PC-3 (cell line): ENCODE measurements at places on chromosomes 12 and 14. TPM values are rescaled to one million over a fixed set of nuclear protein-coding genes. Genes with fewer than 3 reads are reported as not detected.

DNA sequence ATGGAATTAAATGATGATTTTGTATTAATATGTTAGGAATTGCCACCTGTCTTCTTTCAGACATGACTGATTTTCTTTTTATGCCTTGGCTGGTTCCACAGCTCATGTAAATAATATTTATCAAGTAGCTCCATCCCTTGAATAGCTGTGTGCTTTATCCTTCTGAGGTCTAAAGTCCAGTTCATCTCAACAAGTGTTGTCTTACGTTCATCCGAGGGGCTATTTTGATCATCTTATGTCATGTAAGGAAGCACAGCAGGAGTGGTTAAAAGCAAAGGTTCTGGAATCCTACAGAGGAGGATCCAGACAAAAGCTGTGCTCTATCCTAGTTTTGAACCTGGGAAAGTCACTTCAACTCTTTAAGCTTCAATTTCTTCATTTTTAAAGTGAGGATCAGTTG lies 123.7 kb upstream of the ATP2B1 start:
- no peaks in the 10 kb centered on the region for H3K27me3 ChIP-seq
- no peaks in the 10 kb centered on the region for H3K4me1 ChIP-seq
- H3K27ac ChIP-seq, result no peak overlapping the region

DNA sequence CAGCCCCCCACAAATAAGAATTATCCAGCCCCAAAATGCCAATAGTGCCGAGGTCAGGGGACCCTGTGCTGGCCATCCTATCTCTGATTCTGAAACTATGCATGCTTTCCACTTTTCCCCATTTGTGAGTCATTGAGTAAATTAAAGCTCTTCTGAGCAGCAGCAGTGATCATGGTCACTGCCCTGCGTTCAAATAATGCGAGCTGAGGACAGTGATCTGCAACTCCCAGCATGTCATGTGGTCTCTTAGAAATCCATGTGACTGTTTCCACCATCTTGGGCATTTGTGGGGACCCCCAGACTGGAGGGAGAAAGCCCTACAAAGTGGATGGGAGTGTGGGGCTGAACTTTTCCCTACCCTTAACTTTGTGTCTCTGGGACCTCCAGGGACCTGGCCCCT lies 53.8 kb downstream of the C14orf132 start:
- H3K27me3 ChIP-seq, result 0 out of 2 replicates have a peak, but pooled peaks cover 9% of the 10 kb centered on the region
- H3K36me3 ChIP-seq, result no peaks in the 10 kb centered on the region
- H3K4me1 ChIP-seq, result peaks cover 32% of the 10 kb centered on the region
- DNase-seq, result peak; percentile 51
- no peak overlapping the region for H3K27ac ChIP-seq

GRCh38 chr12:123391546-123392343 lies 7.8 kb downstream of the KMT5A start:
- H3K4me1 ChIP-seq, result peaks cover 18% of the 10 kb centered on the region
- no peak overlapping the region for H3K4me3 ChIP-seq
- peaks cover 40% of the 10 kb centered on the region for H3K36me3 ChIP-seq
- H3K27me3 ChIP-seq, result no peaks in the 10 kb centered on the region
- no peak overlapping the region for H3K27ac ChIP-seq

DNA sequence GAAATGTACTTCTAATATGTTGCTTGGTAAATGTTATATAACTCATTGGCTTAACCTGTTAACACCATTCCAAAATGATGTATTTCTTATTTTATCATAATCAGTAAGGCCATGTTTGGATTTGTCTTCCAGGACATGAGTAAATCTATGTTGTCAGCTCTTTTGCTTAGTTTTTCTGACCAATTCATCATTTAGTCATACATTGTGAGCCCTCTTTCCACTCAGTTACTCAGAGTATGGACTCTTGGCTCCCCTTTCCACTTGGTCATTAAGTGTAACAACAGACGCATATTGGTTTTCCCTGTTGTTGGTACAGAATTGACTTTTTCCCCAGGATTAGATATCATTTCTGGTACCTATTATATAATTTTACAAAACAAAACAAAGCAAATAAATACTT lies 9.0 kb upstream of the CLEC4D start:
- peaks cover 22% of the 10 kb centered on the region for H3K27me3 ChIP-seq
- no peak overlapping the region for H3K27ac ChIP-seq
- no peaks in the 10 kb centered on the region for H3K36me3 ChIP-seq
- no peak overlapping the region for H3K4me3 ChIP-seq
- no peak for DNase-seq

The MMP17 gene
- 30.2 and 31.8 TPM in 2 replicates for total RNA-seq

DNA sequence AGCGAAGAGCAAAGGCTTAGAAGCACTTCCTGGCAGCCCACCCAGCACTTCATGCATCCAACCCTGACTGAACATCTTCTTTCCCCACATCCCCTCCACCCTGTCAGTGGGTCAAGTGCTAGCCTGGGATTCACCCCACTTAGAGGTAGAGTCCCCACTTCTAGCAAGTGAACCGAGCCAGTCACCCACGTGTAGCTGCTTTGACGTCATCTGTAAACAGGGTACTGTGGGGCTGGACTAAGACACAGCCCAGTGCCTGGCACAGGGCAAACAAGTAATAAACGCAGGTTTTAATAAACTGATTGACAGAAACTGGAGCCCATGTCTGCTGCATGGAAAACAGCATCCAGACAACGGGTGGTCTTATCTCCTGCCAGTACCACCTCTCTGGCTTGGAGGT lies 61.7 kb downstream of the ITPK1 start:
- no peaks in the 10 kb centered on the region for H3K36me3 ChIP-seq
- peaks cover 32% of the 10 kb centered on the region for H3K4me1 ChIP-seq
- DNase-seq, result no peak
- no peak overlapping the region for H3K4me3 ChIP-seq
- no peaks in the 10 kb centered on the region for H3K27me3 ChIP-seq

- H3K4me3 ChIP-seq, result no peak overlapping the region
- H3K27me3 ChIP-seq, result no peaks in the 10 kb centered on the region
- H3K36me3 ChIP-seq, result no peaks in the 10 kb centered on the region
Measured at GRCh38 chr12:103301642-103302591, 193.9 kb downstream of the C12orf42 start.

GRCh38 chr14:39861229-39861600 lies 429.0 kb upstream of the FBXO33 start:
- H3K36me3 ChIP-seq, result no peaks in the 10 kb centered on the region
- H3K27ac ChIP-seq, result no peak overlapping the region
- H3K4me3 ChIP-seq, result no peak overlapping the region
- H3K4me1 ChIP-seq, result no peaks in the 10 kb centered on the region
- H3K27me3 ChIP-seq, result peaks cover 12% of the 10 kb centered on the region

DNA sequence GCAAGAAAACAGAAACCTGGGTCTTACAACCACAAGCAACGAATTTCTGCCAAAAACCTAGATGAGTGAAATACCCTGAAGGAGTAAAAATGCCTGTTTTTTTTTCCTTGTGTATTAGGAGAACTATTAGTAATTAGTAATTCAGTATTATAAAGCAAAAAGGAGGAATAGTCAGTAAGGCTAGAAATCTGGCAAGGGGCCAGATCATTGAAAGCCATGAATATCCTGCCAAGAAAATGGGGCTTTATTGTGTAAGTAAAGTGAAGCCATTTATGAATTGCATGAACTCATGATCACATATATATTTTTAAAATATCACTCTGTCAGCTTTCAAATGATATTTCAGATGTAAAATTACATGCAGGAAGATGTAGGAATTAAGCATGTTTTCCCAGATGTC lies 57.9 kb downstream of the TXNDC16 start:
- H3K27me3 ChIP-seq, result no peaks in the 10 kb centered on the region
- H3K27ac ChIP-seq, result no peak overlapping the region
- no peaks in the 10 kb centered on the region for H3K4me1 ChIP-seq
- no peak for DNase-seq
- no peaks in the 10 kb centered on the region; the same call in 1 of the 2 replicates for H3K36me3 ChIP-seq

- no peaks in the 10 kb centered on the region for H3K4me1 ChIP-seq
- no peak for DNase-seq
- H3K36me3 ChIP-seq, result no peaks in the 10 kb centered on the region
- 0 out of 2 replicates have a peak, but pooled peaks cover 5% of the 10 kb centered on the region for H3K27me3 ChIP-seq
- H3K4me3 ChIP-seq, result no peak overlapping the region
- H3K27ac ChIP-seq, result no peak overlapping the region
Measured at GRCh38 chr12:113136128-113136989, 798 bp upstream of the RASAL1 start.

The ENDOU gene
- not detected in 2 replicates for total RNA-seq

GRCh38 chr12:46100551-46101484 lies 110.4 kb upstream of the SCAF11 start:
- DNase-seq, result no peak
- H3K27ac ChIP-seq, result no peak overlapping the region
- H3K4me1 ChIP-seq, result no peaks in the 10 kb centered on the region
- no peaks in the 10 kb centered on the region for H3K36me3 ChIP-seq
- no peak overlapping the region for H3K4me3 ChIP-seq

The LRRC43 gene
- total RNA-seq, result 0.66 TPM in 1 of 2 replicates, not detected in the other

GRCh38 chr12:80299219-80299618 lies 144.8 kb upstream of the PTPRQ start:
- no peak overlapping the region for H3K4me3 ChIP-seq
- no peak for DNase-seq
- H3K4me1 ChIP-seq, result no peaks in the 10 kb centered on the region

- peaks cover 13% of the 10 kb centered on the region; the same call in 1 of the 2 replicates for H3K36me3 ChIP-seq
- H3K27ac ChIP-seq, result peak overlapping the region; percentile 77
- no peaks in the 10 kb centered on the region for H3K27me3 ChIP-seq
- H3K4me1 ChIP-seq, result peaks cover 13% of the 10 kb centered on the region
- peak; percentile 89 for DNase-seq
- no peak overlapping the region for H3K4me3 ChIP-seq
Measured at GRCh38 chr14:50501642-50502041, 30.7 kb downstream of the MAP4K5 start.

GRCh38 chr14:100323942-100324307 lies 786 bp downstream of the SLC25A47 start:
- H3K27me3 ChIP-seq, result no peaks in the 10 kb centered on the region
- H3K36me3 ChIP-seq, result no peaks in the 10 kb centered on the region
- H3K4me1 ChIP-seq, result no peaks in the 10 kb centered on the region

- H3K4me3 ChIP-seq, result no peak overlapping the region
- H3K36me3 ChIP-seq, result peaks cover 15% of the 10 kb centered on the region
- DNase-seq, result peak; percentile 71
- H3K4me1 ChIP-seq, result 0 out of 2 replicates have a peak, but pooled peaks cover 4% of the 10 kb centered on the region
- no peak overlapping the region for H3K27ac ChIP-seq
- H3K27me3 ChIP-seq, result no peaks in the 10 kb centered on the region
Measured at GRCh38 chr14:63632932-63633514, 8.6 kb downstream of the WDR89 start.

The OR4K13 gene
- not detected in 2 replicates for total RNA-seq

The GLT8D2 gene
- 1.6 TPM in 2 replicates for total RNA-seq

GRCh38 chr14:36198378-36198777 lies 21.9 kb upstream of the PTCSC3 start:
- DNase-seq, result no peak

The LIN7A gene
- total RNA-seq, result not detected in 2 replicates
